ENCODE measurements at places on chromosomes 7 and 10.

DNA sequence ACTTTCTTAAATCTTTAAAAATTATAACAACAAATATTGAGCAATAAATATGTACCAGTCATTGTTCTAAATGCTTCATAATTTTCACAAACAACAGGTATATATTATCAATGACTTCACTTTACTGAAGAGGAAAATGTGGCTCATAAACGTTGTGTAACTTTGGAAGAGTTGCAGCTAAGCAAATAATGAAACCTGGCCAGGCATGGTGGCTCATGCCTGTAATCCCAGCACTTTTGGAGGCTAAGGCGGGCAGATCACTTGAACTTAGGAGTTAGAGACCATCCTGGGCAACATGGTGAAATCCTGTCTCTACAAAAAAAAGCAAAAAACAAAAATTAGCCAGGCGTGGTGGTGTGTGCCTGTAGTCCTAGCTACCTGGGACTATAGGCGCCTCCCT, 71.9 kb upstream of the AMPH start:
- no peak for DNase-seq

DNA sequence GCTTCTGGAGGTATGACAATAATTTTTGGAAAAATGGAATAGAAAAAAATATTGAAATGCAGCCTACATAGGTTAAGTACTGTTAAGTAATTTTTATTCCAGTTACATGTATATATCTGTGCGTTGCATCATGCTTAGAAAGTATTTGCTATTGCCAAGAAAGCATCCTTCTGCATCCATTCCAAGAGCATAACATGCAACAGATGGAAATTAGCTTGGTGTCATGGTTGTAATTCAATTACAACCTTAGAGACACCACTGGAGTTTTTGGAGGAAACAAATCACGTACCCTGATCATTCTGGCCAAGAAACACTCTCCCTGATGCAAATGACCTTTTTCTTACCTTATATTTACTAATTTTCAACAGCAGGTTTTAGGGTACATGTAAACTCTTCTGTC, 1.7 kb downstream of the AKR1B1 start:
- DNase-seq = no peak

GRCh38 chr10:111335826-111336225, 259.0 kb downstream of the ADRA2A start:
- DNase-seq = no peak

- DNase-seq = no peak
These were observed 281.9 kb downstream of the PPP1R3A start for GRCh38 chr7:113636727-113637421.

DNA sequence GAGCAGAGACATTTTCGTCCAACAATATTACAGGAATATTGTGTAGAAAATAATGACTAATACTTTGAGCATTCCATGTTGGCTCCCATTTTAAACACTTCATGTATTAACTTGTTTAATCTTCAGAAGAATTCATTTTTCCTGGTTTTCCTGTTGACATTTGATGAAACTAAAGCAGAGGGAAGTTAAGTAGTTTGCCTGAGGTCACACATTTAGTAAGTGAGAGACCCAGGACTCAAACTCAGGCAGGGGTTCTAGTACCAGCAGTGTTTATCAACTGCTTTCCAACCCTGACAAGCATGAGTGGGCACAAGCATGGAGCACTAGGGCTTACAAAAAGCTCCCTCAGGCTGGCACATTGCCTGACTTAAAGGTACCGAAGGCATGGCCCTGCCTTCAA, 719.1 kb downstream of the AUTS2 start:
- DNase-seq = no peak

GRCh38 chr7:12137283-12137682, 73.8 kb upstream of the TMEM106B start:
- DNase-seq = no peak

- DNase-seq = no peak
These were observed 185.8 kb downstream of the SDK1 start for GRCh38 chr7:3486841-3487240.

DNA sequence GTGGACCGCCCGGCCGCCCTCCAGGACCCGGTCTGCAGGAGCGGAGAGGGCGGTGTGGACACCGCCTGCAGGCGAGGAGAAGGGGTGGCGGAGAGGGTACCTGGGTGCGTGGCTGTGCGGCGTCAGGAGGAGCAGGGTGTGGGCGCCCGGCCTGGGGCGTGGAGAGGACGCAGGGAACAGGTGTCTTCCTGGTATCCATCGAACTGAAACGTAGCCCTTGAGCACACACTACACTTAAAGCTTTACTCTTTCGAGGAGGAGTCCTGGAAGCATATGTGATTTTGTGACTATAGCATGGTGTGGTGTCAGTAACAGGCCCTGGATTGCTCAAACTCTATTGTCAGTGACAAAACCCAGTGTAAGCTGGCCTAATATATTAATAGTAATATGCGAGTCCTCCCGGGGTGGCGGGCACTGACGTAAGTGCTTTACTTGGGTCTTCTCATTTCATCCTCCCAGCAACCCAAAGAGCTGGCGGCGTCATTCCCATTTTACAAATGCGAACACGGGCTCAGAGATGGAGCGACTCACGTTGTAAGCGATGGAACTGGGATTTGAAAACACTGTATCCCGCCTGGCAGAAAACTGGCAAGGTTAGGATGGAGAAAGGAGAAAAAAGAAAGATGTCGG, 508 bp upstream of the TECPR1 start:
- no peak for DNase-seq

- no peak for DNase-seq
These were observed 25.2 kb upstream of the ITGB1 start for GRCh38 chr10:32982911-32983909.

- DNase-seq = no peak
These were observed 6.1 kb upstream of the KEL start for GRCh38 chr7:142968229-142968628.

DNA sequence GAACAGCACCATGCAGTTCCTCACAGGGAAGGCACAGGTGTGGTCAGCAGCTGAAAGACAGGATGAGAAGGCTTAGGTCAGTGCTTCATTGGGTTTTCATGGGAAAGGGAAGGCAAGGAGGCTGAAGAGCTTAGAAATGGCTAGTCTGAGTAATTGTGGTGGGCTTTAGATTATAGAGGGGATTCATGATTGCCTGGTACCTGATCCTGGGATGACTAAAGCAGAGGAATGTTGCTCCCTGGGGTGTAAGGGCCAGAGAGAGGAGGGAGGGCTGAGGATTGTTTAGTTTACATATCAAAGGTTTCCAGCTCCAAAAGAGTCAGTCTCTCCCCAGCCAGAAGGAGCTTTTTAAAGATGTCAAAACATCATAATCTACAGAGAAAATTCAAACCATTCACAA, 396.3 kb upstream of the POM121L12 start:
- no peak for DNase-seq

GRCh38 chr10:4136121-4136520, 351.1 kb upstream of the KLF6 start:
- DNase-seq = no peak

DNA sequence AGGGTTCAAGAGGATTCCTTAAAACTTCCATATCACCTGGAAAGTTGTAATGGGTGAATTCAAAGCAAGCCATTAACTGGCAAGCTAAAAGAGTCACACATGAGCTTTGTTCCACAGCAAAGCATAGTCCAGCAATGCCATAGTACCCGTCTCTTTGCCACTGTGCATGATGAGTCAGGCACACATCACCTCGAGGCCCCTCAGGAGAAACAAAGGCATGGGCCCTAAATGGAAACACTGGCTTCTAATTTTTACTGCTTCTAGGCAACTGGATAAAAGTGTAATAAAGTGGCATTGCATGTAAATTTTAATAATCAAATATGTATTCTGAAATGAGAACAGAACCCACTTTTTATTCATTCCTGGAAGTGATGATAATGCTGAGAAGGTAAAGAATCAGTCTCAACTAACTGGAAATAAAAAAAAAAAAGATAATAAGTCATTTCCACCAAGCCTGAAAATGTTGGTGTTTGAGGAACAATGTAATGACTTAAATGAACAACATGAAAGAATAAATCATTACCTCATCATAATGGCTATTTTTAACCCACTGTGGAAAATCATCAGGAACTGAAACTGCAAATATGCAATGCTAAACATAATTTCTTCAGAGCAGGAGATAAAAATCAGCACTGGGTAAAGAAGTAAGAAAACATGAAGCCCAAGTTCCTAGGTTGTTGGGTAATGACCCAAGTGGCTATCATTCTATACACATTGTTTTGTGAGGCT, 104.9 kb downstream of the CDK6 start:
- no peak for DNase-seq

- no peak for DNase-seq
These were observed 273.9 kb downstream of the RPS24 start for GRCh38 chr10:78307576-78307975.

GRCh38 chr7:105596866-105597265, 15.6 kb upstream of the EFCAB10 start:
- no peak for DNase-seq

- DNase-seq = no peak
These were observed 17.8 kb downstream of the SCD start for GRCh38 chr10:100364735-100365391.

DNA sequence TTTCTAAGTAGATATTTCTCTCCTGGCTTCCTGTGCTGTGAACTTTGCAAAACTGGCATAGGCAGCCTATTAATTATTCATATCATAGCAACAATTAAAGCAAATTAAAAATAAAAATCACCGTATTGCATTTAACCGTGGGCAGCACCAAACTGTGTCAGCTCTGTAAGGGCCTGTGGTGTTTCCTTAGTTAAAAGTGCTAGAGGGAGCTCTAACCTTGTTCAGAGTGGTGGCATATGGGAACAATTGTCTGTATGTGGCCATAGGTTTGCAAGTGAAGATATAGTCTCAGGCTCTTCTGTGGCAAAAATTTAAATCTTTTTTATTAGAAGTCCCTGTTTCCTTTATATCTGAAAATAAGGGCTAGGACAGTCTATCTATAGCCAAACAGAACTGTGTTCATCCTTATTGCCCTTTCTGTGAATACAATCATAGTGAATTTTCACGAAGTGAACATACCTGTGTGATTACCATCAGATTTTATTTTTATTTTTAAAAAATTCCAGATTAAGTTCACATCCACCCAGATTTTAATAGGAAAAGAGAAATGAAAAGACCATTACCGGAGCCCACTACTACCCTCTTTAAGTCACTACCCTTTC, 92.6 kb downstream of the POLL start:
- DNase-seq = no peak

DNA sequence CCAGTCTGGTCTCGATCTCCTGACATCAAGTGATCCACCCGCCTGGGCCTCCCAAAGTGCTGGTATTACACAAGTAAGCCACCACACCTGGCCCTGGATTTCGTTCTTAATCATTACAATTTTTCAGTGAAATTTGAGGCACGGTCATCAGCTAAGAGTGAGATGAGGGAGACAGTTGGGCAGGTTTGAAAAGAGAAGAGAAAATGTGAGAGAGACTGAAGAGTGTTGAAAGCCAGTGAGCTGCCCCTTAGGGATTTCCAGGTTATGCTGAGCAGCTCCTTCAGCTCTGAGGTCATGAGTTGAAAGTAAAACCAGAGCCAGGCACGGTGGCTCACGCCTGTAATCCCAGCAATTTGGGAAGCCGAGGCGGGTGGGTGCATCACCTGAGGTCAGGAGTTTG, 5.9 kb upstream of the UPF2 start:
- DNase-seq = no peak

DNA sequence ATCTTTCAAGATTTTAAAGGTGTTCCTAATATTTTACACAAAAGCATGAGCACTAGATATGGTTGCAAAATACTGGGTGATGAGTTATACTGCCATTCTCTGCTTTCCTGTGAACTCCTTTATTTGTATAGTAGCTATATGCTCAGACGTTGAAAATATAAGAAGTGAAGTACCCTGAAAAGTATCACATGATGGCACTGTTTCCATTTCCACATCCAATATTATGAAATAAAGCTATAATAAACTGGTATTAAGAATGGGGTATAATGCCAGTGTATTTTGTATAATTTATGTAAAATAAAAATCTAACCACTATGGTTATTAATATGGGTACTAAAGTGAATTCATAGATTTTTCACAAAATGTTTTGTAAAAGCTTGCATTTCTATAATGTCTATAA, 79.6 kb upstream of the FOXP2 start:
- no peak for DNase-seq
